Stimulated activated CD8-positive, alpha-beta memory T cell treated with anti-CD3 and anti-CD28 coated beads, Interleukin-4, amount 100 ng/mL, for 4 hours (primary cell): ENCODE measurements at places on chromosomes 2 and 18.

DNA sequence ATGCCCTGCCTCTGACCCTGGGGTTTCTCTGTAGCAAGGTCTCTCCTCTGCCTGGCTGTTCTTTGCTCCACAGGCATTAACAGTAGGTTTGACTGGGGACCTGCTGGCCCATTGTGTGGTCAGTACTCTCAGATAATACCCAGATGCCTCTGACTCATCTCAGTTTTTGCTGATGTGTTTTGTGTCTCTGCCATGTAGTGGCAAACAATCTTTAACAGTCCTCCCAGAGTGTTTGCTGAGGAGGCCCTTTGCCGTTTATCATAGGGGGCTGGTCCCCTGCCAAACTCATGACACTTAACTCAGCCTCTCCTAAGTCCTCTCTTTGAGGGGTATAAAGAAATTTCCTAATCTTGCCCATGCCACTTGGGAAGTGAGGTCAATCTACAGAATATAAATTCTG, 793.7 kb upstream of the FANCL start:
- no peak for DNase-seq

DNA sequence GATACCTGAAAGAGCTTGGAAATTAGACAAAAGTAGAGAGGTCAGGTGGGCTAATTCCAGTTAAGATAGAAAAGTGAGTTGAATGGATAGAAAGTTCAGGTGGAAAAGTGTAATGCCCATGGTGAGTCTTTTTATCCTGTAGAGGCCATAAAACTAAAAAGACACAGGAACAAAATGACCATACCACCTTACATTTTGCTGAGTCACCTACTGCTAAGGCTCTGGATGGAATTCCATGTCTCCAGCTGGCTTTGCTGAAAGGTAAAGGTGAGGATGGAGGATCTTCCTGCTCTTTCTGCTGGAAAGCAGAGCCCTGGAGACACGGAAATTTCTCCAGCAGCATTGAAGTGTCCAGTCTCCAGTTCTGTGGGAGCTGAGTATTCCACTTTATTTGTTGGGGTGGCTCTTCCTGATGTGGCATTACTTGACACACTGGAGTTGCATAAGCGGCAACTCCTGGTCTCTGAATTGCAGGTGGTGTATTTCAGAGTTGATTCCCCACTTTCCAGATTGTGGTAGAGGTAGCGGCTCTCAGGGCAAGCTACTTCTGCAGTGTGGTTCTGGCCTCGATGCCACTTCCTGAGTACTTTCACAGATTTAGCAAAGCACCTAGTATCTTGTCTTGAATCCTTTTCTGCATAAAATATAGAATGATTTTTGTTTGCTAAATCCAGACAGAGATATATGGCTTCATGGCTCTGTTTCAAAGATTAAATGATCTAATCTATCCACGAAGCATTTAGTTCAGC, 10.7 kb downstream of the IL1RL2 start:
- no peak for DNase-seq

GRCh38 chr18:59006461-59007067, 133.1 kb upstream of the SEC11C start:
- no peak for DNase-seq

DNA sequence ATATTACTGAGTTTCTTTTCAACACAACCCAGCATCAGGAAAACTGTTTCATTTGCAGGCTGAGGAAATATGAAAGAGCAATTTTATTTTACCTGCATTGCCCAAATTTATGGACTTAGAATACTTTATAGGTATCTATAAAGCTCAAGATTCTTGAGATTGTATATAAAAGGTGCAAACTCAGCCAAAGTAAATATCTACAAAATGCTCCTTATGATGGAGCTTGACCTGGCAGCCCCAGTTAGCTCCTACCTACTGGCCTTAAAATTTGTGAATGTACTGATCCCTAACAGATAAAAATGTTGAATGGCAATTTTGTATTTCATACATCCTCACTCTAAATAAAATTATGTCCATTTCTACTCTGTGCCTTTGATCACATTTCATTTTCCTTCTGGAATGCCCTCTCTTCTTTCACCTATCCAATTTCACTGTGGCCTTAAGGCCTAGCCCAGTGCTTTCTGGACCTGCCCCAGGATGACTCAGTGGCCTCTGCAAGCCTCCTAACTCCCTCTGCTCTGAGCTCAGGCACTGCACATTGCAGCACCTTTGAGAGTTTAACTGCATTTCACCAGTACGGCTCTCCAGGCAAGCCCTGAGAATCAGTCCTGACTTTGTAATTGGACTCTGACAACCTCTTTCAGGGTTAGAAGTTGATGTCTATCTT, 125.9 kb downstream of the ANTXR1 start:
- no peak for DNase-seq

DNA sequence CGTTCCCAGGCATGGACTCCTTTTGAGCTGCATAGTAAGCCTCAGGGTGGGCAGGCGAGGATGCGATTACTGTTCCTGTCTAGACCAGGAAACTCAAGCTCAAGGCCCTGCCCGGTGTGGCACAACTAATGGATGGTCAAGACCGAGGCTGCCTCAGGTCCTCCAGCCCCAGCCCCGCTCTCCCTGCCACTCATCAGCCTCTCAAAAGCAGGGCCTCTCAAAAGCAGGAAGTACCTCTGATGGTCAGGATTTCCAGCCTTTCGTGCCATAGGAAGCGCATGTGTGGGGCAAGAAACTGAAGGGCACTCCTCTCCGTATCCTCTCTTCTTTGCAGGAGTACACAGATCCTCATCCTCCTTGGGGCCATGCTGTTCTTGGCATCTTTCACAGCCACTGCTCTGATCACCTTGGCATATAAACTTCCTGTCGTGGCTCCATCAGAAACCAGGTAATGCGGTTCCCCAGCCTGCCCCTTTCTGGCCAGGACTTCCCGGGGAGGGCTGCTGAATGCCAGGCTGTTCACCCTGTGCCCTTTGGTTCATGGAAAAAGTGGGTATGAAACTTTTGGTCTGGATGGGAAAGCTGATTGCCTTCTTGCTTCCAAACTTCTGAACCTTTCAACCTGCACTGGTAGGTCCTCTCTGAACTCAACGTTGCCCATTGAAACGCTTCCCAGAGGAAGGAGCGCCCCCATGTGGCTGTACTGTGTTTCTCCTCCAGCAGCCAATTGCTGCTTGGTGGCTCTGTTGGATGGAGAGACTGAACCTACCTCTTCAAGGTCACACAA, 82.8 kb upstream of the SEC11C start:
- DNase-seq: no peak

- no peak for DNase-seq
Observed at GRCh38 chr18:54357082-54357659, 487 bp downstream of the STARD6 start.

DNA sequence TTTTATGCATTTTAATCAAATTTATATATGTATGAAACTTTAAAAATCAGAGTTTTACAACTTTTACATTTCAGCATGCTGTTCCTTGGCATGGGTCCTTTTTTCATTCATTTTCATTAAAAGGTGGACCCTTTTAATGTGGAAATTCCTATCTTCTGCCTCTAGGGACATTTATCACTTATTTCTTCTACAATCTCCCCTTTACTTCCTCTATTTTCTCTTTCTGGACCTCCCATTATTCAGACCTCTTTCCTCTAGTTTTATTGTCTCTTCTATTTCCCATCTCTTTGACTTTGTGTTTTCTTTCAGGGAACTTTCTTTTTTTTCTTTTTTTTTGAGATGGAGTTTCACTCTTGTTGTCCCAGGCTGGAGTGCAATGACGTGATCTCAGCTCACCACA, 5.7 kb downstream of the PROC start:
- DNase-seq: no peak

DNA sequence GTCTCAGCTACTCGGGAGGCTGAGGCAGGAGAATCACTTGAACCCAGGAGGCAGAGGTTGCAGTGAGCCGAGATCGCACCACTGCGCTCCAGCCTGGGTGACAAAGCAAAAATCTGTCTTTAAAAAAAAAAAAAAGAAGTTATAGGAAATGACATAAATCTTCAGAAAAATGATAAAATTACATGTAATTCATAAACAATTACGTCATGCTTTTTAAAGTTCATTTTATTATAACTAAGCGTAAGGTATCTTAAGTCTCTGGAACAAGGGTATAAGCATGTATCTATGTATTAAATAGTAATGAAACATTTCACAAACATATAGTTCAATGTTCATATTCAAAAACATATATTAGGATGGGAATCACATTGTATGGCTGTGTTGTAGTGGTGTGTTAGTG, 425.9 kb downstream of the SPAG16 start:
- no peak for DNase-seq

- peak; percentile 16 for DNase-seq
Observed at GRCh38 chr18:63439334-63439733, 17.1 kb upstream of the VPS4B start.

DNA sequence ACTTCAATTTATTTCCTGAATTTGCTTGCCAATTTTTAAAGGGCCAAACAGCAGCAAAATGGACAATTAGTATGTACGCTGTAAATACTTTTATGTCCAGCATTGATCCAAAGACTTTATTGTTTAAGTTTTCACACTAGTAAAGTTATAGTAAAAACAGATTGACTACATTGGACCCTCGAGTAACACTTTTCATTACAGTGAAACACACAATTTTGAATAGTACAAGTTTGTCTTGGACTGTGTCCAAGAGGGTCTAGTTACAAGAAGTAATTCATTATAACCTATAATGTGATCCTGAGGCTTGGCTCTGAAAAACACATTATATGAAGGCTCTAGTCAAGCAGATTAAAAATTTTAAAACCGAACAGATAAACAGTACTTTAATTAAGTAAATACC, 11.4 kb upstream of the RBBP8 start:
- no peak for DNase-seq

GRCh38 chr18:7822435-7823331, 255.6 kb downstream of the PTPRM start:
- DNase-seq: no peak

GRCh38 chr2:181352158-181352557, 105.0 kb upstream of the ITGA4 start:
- DNase-seq: no peak

GRCh38 chr18:79392226-79392625, 3.5 kb upstream of the NFATC1 start:
- DNase-seq: no peak

GRCh38 chr2:110852541-110853263, 120.3 kb downstream of the ACOXL start:
- DNase-seq: peak; percentile 40

DNA sequence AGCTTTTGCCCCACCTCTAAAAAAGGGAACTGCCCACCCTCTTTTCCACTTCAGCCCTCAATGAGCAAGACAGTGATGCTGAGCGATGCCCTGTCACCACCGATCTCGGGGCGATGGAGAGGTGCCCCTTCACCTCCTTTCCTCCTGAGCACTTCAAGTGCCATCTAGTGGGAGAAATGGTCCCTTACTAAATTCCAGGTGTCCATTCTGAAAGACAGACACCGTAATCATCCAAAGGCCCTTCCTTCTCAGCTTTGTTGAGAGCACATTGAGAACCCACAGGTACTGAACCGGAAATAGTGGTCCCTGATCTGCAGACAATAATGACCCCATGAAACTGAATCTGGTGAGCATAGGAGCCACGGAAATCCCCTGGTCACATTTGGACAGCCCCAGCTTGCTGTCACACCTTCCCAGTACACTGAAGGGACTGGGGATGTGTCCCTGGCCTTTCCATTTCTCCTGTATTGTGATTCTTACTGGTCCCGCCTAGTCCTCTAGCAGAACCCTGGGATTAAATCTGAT, 38.5 kb downstream of the KCTD18 start:
- DNase-seq: no peak

- DNase-seq: no peak
Observed at GRCh38 chr2:136234261-136234660, 116.3 kb upstream of the CXCR4 start.

GRCh38 chr2:12935796-12936195, 219.1 kb downstream of the TRIB2 start:
- no peak for DNase-seq

- no peak for DNase-seq
Observed at GRCh38 chr18:34299828-34300227, 75.1 kb upstream of the NOL4 start.

DNA sequence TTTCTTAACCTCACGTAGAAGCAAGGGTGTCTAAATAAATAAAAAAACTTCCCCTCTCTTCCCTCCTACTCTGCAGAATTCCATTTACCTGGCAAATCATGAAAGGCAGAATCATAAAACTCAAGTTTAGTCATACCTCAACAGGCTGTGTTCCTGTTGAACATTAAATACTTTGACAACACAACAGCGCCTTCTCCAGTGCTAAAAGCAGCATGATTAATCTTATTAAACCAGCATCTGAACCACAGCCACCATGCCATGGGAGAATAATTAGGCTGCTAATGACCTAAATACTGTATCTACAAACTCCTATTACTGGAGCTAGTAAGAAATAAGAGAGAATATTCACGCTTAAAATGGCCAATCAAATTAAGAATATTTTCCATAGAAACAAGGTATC, 68.1 kb downstream of the CDH2 start:
- DNase-seq: no peak

DNA sequence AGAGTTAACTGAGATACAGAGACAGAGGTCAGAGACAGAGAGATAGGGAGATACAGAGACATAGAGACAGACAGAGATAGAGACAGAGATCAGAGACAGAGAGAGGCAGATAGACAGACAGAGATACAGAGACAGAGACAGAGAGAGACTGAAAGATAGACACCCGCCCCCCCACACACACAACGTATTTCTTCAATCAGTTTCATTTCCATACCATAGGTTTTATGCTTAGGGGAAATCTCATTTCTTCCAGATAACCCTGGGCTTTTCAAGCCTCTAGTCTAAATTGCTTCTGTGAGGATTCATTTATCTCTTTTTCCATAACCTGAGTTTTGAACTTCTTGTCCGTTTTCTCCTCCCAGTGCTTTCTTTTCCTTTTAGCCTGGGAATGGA, 94.6 kb downstream of the CD8B2 start:
- no peak for DNase-seq

DNA sequence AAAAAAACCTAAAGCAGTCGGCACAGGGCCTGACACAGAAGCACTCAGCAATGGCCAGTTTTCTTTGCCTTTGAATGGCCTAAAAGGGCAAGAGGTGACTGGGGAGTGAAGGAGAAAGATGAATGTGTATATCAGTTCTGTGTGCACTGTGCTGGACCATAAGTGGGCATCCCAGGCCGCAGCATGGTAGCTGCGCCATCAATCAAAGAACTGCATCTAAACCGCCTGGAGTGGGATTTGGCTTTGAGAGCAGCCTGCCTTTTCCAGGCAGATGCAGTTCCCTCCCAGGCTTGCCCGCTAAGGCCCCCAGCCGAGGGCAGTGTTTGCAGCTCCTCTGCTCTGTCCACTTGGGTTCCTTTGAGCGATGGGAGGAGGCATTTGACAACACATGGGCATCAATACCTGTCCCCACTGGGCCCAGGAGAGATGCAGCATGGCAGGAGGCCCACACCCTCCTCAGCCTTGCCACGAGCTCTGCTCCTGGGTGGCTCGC, 144.1 kb downstream of the FAM210A start:
- DNase-seq: no peak
